ENCODE measurements at places on chromosomes 7 and 10.

DNA sequence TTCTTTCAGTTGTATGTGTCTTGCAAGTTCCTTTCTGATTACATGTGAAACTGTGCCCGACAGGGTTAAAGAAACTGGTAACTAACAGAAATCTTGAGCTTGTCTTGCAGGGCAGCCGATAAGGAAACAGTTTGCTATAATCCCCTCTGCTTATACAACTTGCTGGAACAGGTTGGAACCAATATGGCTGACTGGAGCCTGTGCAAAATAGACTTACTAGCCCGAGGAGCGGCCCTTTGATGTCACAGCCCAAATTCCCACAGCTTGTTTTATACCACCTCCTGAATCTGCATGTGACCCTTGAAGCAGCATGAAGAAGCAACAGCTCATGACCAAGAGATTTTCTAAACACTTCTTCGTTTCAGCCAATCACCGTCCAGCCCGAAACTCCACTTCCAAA is 3.3 kb upstream of the YKT6 start:
- no peak for DNase-seq
- no peak overlapping the region for H3K27ac ChIP-seq
- H3K36me3 ChIP-seq: no peaks in the 10 kb centered on the region
- no peaks in the 10 kb centered on the region for H3K27me3 ChIP-seq

GRCh38 chr10:123462756-123463155 is 203.4 kb upstream of the GPR26 start:
- H3K4me1 ChIP-seq: no peaks in the 10 kb centered on the region
- H3K27ac ChIP-seq: no peak overlapping the region
- H3K4me3 ChIP-seq: no peak overlapping the region

DNA sequence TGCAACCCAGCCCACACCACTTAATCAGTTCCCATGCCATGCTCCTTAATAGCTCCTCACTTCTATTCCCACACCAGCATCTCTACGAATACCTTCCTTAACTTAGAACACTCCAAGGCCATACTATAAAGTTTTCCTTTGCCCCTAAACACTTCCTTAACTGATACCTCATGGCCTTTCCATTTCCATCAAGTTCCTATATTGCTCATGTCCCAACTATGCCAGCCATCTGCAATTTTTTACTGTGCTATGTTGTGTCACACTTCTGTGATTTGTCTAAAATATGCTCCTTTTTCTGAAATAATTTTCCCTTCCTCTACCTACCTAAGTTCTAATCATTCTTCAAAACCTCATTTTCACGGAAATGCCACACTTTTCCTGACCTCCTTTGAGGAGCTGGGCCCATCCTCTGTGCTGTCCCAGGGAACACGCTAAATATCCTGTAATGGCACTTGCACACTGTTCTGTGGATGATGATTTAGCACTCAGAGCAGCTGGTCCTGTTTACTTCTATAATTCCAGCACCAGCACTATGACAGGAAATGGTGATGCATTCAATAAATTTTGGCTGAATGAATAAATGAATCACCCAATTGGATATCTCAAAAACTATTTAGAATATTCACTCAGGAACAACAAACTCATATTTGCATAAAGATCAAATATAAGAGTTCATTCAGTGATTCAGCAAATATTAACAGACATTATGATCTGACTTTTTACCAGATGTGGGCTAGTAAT is 266.5 kb upstream of the HGF start:
- no peaks in the 10 kb centered on the region for H3K4me1 ChIP-seq
- no peak for DNase-seq
- H3K27ac ChIP-seq: no peak overlapping the region

- H3K4me1 ChIP-seq: peaks cover 3% of the 10 kb centered on the region
- H3K36me3 ChIP-seq: no peaks in the 10 kb centered on the region
- H3K4me3 ChIP-seq: no peak overlapping the region
- no peaks in the 10 kb centered on the region for H3K27me3 ChIP-seq
- no peak for DNase-seq
These were observed 41.7 kb downstream of the MAD1L1 start for GRCh38 chr7:2191016-2191415.

GRCh38 chr7:140552240-140552679 is 73.0 kb upstream of the MKRN1 start:
- no peaks in the 10 kb centered on the region for H3K4me1 ChIP-seq
- H3K36me3 ChIP-seq: no peaks in the 10 kb centered on the region
- no peak for DNase-seq
- H3K27ac ChIP-seq: no peak overlapping the region
- no peak overlapping the region for H3K4me3 ChIP-seq

DNA sequence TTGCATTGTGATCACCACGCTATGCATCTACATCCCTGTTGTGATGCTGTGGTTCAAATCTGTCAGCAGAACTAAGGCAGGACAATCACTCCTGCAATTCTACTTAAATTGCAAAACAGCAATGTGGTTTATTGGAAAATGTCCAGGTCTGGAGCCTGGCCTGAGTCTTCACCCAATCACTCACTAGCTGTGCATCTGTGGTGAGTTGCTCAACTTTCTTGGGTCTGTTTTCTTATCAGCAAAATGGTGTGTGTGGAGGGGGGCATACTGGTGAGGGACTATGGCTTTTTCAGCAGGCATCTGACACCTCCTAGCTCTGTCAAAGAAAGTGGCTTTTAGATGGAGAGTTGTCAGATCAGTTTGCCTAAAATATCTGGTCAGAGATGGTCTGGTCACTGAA is 108.3 kb upstream of the FEZF1 start:
- H3K4me1 ChIP-seq: no peaks in the 10 kb centered on the region
- H3K36me3 ChIP-seq: no peaks in the 10 kb centered on the region
- no peak overlapping the region for H3K4me3 ChIP-seq
- no peaks in the 10 kb centered on the region for H3K27me3 ChIP-seq
- no peak for DNase-seq

- H3K27ac ChIP-seq: no peak overlapping the region
- no peaks in the 10 kb centered on the region for H3K27me3 ChIP-seq
- no peak overlapping the region for H3K4me3 ChIP-seq
These were observed 36.4 kb downstream of the CUBN start for GRCh38 chr10:17092986-17093803.

DNA sequence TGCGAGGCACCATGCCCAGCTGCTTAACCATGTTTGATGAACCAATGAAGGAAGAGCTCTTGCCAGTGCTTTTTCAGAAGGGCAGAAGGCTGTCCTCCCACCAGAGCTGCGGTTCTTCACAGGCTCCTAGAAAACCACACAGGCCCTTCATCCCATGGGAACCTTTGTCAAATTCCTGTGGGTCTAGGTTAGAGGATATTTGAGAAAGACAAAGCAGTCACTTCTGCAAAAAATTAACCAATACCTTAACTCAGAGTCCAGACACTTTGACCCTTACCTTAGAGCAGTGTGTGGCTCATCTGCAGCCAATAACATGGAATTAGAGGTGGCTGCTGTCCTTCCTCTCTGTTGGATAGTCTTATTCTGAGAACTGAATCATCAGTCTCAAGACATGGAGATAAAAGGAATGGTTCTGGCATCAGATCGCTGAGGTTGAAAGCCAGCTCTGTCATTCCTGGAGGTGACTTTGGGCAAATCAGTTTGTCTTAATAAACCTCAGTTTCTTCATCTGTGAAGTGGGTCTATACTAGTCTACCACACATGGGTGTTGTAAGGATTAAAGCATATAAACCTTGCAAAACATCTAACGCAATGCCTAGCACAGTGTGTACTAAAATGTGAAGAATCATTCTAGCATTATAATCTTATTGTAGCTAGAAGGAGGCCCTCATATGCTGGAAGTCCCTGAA is 65.1 kb upstream of the PIP4K2A start:
- no peak overlapping the region for H3K27ac ChIP-seq
- no peak overlapping the region for H3K4me3 ChIP-seq
- no peak for DNase-seq
- H3K36me3 ChIP-seq: no peaks in the 10 kb centered on the region

DNA sequence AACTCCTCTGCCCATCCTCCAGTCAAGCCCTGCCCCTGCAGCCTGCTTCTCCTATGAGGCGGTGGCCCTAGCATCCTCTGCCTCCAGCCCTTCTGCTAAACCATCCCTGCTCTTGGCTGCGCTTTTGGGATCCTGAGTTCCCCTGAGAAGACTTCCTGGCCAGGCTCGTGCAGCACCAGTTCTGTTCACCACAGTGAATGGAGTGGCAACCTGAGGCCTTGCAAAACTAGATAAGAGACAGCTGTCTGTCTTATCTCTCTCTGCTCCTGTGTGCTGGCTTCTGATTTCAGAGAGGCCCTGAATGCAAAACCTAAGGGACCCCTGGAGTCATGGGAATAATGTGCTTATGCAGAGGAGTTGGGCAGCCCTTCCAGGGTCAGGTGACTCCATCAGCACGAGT is 119.2 kb downstream of the TMEM178B start:
- H3K27me3 ChIP-seq: no peaks in the 10 kb centered on the region
- H3K4me1 ChIP-seq: no peaks in the 10 kb centered on the region
- no peak for DNase-seq
- H3K4me3 ChIP-seq: no peak overlapping the region
- no peak overlapping the region for H3K27ac ChIP-seq
- no peaks in the 10 kb centered on the region for H3K36me3 ChIP-seq

- H3K36me3 ChIP-seq: no peaks in the 10 kb centered on the region
- H3K27ac ChIP-seq: no peak overlapping the region
- no peaks in the 10 kb centered on the region for H3K4me1 ChIP-seq
- no peaks in the 10 kb centered on the region for H3K27me3 ChIP-seq
- DNase-seq: no peak
These were observed 30.2 kb downstream of the SLC39A12 start for GRCh38 chr10:17981766-17982380.

- no peak overlapping the region for H3K27ac ChIP-seq
- no peaks in the 10 kb centered on the region for H3K4me1 ChIP-seq
- no peak overlapping the region for H3K4me3 ChIP-seq
- DNase-seq: no peak
- H3K27me3 ChIP-seq: no peaks in the 10 kb centered on the region
These were observed 144.8 kb downstream of the MYOF start for GRCh38 chr10:93337309-93337721.

DNA sequence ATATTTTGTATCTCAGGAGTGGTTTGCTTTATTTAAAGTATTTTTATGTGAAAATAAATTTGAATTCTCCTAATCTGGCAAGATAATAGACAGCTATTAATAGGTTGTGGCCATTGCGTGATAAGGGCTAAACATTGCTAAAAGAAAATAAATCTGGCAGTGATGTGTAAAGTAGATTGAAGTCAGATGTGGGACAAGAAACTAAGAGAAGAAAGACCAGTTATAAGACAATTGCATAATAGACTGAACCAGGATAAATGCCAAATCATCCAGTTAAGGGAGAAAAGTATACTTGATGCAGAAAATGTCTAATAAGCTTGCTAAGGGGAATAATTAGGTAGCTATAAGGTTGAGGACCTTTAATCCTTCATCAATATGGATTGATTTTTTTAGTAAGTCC is 197.5 kb upstream of the CSTF2T start:
- no peaks in the 10 kb centered on the region for H3K36me3 ChIP-seq
- no peak for DNase-seq
- H3K4me1 ChIP-seq: no peaks in the 10 kb centered on the region
- H3K27me3 ChIP-seq: no peaks in the 10 kb centered on the region
- no peak overlapping the region for H3K4me3 ChIP-seq
- H3K27ac ChIP-seq: no peak overlapping the region

DNA sequence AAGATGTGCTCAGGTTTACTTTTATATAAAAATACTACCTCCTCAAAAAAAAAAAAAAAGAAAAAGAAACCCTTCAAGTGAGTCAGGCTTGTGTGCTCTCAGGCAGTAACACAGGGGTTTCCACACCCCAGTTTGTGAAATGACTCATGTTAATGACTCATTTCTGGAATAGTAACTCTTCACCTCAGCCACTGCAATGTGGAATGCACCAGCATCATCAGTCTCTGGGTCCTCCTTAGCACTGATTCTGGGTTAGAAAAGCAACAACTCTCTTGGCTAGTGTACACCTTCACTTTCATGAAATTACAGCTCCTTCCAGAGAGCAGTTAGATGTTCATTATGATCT is 110.6 kb downstream of the EMX2 start:
- H3K27ac ChIP-seq: no peak overlapping the region
- no peaks in the 10 kb centered on the region for H3K36me3 ChIP-seq
- H3K27me3 ChIP-seq: no peaks in the 10 kb centered on the region
- H3K4me1 ChIP-seq: no peaks in the 10 kb centered on the region

DNA sequence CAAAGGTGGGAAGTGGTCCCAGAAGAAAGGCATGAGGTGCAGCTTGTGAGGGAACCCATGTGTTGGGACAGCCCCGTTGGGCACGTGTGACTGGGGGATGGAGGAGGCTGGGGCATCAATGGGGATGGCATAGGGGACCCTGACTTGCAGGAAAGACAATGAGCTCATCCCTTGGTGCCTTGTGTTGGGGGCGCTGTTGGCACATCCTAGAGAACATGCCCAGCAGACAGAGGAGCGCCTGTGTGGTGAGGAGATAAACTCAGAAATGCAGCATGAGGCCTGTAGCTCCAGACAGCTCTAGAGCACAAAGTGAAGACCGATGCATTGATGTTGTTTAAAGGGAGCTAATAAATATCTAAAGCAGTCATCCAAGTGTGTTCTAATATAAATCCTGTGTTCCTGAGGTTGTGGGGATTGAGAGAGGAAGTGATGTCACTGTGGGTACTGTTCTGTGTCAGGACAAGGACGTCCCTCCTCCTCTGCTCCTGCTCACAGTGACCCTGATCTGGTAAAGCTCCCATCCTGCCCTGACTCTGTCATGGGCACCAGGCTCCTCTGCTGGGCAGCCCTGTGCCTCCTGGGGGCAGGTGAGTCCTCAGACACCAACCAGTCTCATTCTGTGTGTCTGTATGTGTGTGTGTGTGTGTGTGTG is 126.1 kb upstream of the PRSS58 start:
- H3K4me3 ChIP-seq: no peak overlapping the region
- H3K4me1 ChIP-seq: no peaks in the 10 kb centered on the region
- H3K27me3 ChIP-seq: no peaks in the 10 kb centered on the region
- no peak overlapping the region for H3K27ac ChIP-seq
- no peak for DNase-seq

- H3K4me3 ChIP-seq: no peak overlapping the region
- no peaks in the 10 kb centered on the region for H3K27me3 ChIP-seq
- no peaks in the 10 kb centered on the region for H3K4me1 ChIP-seq
- no peak overlapping the region for H3K27ac ChIP-seq
These were observed 295.2 kb downstream of the GATA3 start for GRCh38 chr10:8349610-8350249.

- no peak overlapping the region for H3K4me3 ChIP-seq
- H3K36me3 ChIP-seq: no peaks in the 10 kb centered on the region
- H3K4me1 ChIP-seq: no peaks in the 10 kb centered on the region
- peaks cover 5% of the 10 kb centered on the region for H3K27me3 ChIP-seq
- H3K27ac ChIP-seq: no peak overlapping the region
These were observed 88.5 kb downstream of the NPTX2 start for GRCh38 chr7:98705626-98706025.

- DNase-seq: no peak
- no peak overlapping the region for H3K27ac ChIP-seq
These were observed 131.9 kb downstream of the KCNMA1 start for GRCh38 chr10:77505431-77506334.

DNA sequence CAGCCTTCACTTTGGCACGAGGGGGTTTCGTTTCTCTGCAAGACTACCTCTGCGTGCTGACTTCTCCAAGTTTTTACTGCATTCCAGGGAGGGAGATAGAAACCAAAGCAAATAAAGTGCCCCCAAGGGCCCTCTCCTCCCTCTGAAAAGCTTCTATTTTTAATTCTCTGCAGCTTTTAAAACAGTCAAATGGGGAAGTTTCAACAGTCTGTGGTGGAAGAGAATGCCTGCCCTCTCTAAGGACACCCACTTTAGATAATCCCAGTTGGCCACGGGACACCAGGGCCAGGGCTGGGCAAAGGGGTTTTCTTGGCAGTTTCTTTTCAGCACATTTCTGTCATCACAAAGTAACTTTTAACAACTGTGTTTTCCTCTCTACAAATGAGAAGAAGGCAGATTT is 386.7 kb upstream of the NPVF start:
- H3K27me3 ChIP-seq: no peaks in the 10 kb centered on the region
- H3K27ac ChIP-seq: no peak overlapping the region
- no peak overlapping the region for H3K4me3 ChIP-seq
- peaks cover 2% of the 10 kb centered on the region for H3K4me1 ChIP-seq
